ENCODE measurements at places on chromosomes 1 and 21. TPM values are rescaled to one million over a fixed set of nuclear protein-coding genes. Genes with fewer than 3 reads are reported as not detected.

DNA sequence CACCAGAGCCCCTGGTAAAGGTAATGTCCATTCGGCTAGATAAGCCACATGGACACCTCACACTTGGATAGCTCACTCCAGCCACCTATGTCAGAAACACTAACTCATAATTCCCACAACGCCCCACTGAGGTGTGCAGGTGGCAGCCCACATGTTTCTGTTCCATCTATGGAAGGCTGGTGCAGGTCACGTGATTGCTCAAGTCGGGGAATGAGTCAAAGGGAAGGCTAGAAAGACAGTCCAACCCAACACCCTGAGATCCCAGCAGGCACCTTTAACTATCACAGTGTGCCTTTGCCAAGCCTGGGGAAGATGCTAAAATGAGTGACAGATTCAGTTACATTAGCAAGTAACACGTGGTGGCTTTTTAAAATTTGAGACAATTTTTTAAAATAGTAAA, 45.3 kb upstream of the KCNE1 start:
- no peak for DNase-seq

- DNase-seq, result no peak
Measured at GRCh38 chr1:27832762-27833161, 2.2 kb downstream of the PPP1R8 start.

- DNase-seq, result no peak
Measured at GRCh38 chr1:119768778-119769177, at the start of gene HMGCS2. Gene HMGCS2, minus strand, starts transcription at chr1:119768905. Its CDS starts 61 bp downstream, at chr1:119768844.

DNA sequence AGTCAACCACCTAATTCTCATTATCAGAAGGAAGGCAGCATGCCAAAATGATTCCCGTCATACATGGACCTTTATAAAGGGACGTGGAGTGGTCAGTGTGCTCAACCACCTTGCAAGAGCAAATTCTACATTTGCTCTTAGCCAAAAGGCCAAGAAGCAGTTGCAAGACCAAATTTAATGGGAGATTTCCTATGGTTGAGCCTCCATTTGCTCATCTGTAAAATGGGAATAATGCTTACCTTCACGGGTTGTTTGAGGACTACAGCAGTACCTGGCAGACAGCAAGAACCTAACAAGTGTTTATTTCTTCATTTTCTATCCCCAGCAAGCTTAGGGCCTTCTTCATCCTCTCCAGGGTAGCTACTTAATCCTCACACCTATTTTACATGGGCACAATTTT, 17.4 kb upstream of the PADI4 start:
- DNase-seq, result no peak

KRTAP11-1 gene
- total RNA-seq, result not detected

OR10J1 gene
- total RNA-seq, result not detected

Data from esophagus squamous epithelium (tissue), 5 donors.